GM18507 (cell line): ENCODE measurements at places on chromosomes 12 and 14.

GRCh38 chr12:131860472-131861260 is 32.5 kb downstream of the MMP17 start:
- no peak for DNase-seq

DNA sequence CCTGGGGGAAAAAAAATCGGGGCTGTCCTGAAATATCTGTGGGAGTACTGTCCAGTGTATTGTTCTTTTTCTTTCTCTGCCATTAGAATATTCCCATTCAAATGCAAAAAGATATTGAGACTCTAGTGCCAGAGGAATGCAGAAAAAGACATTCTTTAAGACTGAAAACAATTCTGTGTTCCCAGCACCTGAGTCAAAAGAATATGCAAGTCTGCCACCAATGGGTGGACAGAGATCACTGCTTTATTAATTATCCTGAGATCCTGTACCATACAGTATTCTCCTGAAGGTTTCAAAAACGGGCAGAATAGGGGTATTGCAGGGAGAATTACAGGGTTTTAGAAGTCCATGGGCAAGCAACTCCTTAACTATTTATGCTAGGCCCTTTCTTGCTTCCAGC is 361.8 kb downstream of the C12orf50 start:
- no peak for DNase-seq

DNA sequence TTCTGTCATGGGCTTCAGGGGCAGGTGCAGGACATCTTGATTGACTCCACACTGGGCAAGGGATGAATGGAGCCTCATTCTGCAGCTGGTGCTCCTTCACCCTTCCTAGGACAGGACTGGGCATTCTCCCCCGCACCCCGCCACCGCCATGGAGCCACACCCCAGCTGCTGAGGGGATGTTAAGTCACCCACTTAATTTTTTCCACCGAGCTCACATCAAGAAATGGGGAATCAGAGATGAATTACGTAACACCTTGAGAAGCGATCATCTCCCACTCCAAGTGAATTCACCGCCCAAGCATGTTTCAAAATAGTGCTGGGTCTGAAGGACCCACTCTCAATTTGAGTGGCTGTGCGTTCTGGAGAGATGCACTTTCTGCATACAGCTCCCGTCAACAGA is 94.2 kb downstream of the EML1 start:
- DNase-seq, result no peak

GRCh38 chr12:89461649-89462612 is 62.7 kb downstream of the GALNT4 start:
- no peak for DNase-seq

DNA sequence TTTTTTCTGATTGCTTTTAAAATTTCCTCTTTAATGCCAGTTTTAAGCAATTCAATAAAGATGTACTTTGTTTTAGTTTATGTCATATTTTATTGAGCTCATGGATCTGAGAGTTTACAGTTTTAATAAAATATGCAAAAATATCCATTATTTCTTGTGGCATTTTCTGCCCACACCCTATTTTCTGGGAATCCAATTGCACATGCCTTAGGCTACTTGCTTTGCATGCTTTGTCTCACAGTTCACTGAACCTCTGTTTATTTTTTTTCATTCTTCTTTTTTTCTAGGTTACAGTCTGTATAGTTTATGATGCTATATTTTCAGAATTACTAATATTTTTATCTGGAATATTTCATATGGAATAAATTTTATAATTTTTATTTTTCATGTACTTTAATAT is 1258.0 kb downstream of the FSCB start:
- DNase-seq, result no peak

DNA sequence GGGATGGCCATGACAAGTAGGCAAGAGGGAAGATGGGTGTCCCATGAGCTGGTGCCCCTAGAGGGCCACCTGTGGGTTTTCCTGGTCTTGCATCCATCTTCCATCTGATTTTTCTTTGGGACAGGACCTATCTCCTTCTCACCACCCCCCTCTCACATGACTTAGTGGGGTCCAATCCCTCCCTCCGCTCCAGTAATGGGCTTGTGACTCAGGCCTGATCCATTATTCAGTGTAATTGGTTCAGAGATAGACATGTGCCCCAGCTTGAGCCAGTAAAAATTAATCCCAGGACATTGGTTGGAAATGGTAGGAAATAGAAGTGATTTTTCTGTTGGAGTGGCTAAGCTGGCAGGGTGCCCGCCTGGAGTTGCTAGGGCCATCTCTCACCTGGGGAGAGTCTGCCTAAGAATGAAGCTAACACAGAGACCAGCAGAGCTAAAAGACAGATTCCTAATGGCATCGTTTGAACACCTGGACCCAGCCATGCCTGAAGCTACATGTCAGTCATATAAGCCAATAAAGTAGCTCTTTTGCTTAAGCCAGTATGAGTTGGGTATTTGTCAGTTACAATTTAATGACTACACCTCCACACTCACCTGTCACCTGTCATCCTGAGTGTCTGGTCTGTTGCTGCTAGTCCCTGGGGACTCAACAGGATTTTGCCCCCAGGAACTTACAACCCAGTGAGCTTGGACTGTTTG is 14.7 kb downstream of the RASAL1 start:
- DNase-seq, result no peak

DNA sequence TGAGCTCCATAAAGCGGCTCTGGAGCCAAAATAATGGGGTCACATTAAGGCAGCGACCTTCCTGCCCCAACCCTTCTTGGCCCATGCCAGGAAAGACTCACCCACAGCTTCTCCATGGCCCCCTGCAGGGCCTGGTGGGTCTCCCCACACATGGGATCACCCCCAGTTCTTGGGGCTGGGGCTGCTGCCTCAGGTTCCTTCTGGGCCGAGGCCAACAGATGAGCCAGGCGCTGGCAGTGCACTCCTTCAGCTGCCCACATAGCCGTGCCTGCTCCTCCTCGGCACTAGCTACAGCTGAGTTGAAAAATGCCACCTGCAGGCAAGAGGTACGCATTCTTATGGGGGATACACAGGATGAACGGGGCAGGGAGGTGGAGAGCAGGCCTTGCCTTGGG is 14.8 kb upstream of the BLTP3B start:
- DNase-seq, result no peak

DNA sequence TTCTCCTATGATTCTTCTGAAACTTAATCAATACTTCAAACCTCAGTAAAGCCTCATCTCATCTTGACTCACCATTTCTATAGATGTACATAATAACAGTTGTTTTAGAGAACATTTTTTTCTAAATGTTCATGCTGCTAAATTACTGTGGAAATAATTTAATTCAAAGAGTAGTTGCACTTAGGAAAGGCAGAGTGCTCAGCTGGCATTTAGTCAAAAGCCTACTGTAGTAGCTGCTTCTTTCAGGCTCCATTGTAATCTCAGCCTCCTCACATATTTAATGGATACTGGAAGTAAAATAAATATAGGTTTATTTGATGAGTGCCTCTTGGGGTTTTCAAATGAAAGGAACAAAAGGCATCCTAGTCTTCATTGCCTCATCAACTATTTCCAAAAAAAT is 325.0 kb downstream of the CCER1 start:
- no peak for DNase-seq

- DNase-seq, result no peak
Measured at GRCh38 chr12:63292471-63293221, 141.6 kb upstream of the AVPR1A start.

DNA sequence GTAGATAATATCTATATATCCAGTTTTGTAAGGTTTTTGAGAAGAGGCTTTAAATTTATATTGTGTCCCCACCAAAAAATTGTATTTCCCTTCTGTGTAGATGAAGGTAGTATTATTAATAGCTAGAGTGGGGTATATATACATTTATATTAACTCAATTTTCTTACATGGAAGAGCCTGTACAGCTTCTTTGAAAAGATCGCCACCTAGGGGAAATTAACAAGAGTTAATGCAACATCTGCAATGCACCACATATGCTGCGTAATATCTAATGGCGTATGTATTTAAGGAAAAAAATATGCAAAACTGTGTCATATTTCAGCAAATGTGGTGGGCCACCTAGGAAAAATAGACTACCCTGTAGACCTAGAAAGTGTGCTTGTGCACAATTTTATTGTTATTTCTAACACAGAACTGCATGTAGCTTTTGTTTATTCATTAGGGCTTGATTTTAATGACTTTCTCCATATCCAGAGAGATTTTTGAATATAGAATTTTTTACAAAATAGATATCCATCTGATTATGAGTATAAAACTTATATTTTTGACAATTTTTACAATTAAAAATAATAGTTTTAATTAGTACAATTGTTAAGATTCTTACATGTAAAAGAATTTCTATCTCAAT is 14.0 kb downstream of the CCER1 start:
- DNase-seq, result no peak

DNA sequence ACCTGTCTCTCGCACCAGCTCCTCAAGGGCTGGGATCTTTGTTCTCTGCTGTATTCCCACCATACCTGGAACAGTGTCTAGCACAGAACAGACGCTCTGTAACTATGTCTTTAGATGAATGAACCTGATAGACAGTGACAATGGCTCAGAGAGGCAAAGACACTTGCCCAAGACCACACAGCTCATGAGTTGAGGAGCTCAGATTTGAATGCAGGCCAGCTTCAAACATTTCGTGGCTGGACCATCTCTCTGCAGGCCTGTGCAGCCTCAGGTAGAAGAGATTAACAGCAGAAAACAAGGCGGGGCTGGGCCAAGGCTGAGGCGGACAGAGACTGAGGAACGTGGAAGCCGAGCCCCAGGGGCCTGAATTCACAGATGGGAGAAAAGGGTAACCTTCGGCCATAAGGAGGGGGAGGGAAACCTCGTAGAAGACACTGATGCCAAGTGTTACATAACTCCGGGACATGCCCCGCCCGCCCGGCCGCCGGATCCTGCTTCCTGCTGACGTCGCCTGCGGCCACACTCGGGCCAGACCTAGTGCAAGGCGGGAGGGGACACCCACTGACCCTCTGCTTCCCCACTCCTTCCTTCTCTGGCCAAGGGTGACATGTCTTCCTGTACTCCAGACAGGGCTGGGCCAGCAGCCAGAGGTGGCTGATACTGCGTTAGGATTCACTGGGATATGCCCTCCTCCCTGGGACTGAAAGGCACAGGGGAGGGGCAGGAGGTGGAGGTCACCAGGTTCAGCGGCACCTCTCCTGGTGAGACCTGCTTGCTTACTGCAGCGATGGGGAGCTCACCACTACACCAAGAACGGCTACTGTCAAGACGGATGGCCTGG is 86.8 kb downstream of the RFLNA start:
- no peak for DNase-seq

GRCh38 chr12:63897931-63898330 is 53.4 kb downstream of the SRGAP1 start:
- DNase-seq, result no peak
